ENCODE measurements at places on chromosomes 7 and 10.

- DNase-seq = no peak
Observed at GRCh38 chr10:90420637-90421318, 437.1 kb downstream of the HTR7 start.

DNA sequence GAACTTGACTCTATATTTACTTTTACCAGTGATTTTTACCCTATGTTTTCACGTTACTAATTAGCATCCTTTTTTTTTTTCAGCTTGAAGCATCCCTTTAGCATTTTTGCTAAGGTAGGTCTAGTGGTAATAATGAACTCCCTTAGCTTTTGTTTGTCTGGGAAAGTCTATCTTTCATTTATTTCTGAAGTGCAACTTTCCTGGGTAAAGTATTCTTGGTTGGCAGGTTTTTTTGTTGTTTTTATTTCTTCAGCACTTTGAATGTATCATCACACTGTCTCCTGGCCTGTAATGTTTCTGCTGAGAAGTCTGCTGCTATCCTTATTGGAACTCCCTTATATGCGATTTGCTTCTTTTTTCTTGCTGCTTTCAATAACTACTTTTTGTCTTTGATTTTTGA lies 149.7 kb upstream of the HPS1 start:
- DNase-seq = no peak

GRCh38 chr10:69789164-69789576 lies 12.5 kb upstream of the COL13A1 start:
- no peak for DNase-seq

GRCh38 chr10:64534616-64535015 lies 1013.4 kb downstream of the REEP3 start:
- no peak for DNase-seq

DNA sequence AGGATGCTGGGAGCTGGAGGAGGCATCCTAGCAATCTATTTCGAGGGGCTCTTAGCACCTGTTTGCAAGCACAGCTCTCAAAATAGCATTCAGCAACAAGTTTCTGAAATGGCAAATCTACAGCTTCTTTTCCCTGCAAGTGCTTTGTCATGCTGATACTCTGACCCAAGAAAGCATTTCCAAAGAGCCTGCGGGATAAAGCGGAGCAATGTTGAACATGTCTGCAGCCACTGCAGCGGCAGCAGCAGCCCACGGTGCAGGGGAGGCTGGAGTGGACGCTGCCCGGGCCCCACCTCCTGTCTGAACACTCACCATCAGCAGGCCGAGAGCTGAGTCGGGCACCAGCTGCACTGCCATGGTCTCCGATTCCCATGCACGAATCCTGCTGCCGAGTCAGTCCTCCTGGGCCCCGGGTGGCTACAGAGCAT lies 964 bp downstream of the FRMD4A start:
- DNase-seq = no peak

DNA sequence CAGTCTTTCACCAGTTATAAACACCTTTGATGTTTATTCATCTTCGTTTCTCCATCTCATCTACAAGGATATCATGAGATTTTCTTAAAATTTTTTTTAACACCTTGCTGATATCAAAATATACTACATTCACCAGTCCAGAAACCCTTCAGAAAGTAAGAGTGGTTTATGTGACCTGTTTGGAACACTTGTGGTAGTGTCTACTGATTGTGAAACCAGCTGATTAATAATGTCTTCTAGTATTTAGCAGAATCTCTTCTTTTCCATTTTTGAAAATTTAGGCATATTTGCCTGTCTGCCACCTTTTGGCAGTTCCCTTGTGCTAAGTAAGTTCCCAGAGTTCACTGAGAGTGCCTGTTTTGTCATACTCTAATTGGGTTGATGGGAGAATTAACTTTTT lies 18.5 kb downstream of the DLD start:
- no peak for DNase-seq

DNA sequence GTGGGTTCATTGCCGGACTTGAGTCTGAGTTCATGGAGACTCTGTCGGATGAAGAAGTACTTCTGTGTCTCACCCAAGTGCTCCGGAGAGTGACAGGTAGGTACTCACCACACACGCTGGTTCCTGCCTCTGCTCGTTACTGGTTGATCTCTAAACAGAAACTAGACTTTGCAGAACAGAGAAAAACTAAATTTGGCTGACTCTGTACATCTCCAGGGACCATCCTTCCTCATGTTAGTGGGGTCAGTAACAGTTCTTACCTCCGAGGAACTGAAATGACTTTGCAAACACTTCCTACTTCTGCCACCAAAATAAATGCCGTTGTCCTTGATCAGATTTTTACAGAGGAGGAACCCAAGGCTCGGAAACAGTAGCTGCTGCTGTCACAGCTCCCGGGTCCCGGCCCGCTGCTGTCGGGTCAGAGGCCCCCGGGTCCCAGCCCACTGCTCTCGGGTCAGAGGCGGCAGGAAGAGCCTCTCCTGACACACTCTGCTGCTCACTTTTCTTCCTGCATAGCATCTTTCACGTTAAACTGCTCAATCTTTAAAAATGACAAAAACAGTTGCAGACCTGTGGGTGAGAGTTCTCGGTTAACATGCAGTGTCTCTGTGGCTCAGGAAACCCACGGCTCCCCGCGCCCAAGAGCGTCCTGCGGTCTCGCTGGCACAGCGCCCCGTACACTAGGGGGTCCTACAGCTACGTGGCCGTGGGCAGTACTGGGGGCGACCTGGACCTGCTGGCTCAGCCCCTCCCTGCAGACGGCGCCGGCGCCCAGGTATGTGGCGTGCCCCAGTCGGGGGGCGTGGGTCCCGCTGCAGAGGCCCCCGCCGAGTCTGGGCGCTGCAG lies 4.8 kb upstream of the MTG1 start:
- DNase-seq = no peak

DNA sequence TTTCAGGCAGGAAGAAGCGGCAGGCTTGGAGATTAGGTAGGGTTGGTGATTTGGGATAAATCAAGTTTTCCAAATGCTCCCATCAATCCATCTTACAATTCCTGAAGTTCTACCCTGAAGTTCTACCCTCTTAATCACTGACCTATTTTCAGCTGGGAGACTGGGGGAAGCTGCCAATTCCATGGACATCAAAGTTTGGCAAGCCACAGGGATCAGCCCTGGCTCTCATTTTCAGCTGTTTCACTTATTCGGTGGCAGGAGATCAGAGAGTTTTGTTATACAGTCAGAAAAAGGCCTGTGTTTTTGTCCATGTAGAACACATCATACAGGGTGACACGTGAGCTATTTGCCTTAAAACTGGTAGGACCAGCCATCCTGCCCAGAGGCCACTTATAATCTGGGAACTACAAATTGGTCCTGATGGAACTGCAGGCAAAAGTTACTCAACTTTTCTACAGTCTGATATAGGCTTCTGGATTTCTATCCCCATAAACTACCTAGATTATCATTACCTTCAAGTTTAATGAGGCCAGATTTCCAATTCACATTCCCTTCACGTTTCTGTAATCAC lies 112.9 kb upstream of the ZNF746 start:
- no peak for DNase-seq

DNA sequence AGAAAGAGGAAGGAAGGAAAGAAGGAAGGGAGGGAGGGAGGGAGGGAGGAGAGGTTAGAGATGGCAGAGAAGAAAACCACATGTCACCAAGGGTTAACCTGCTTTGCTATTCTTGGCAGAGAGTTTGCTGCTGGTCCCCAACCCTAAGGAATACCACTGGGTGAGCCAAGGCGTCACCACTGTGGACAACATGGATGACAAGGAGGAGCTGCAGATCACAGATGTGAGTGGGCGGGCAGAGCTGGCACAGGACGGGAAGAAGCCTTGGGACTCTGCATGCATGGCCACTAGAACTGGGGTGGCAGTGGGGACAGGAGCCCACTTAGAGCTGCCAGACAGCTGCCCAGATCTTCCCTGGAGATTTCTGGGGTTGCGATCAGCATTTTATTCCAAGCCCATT lies 17.2 kb upstream of the MYH16 start:
- DNase-seq = no peak

DNA sequence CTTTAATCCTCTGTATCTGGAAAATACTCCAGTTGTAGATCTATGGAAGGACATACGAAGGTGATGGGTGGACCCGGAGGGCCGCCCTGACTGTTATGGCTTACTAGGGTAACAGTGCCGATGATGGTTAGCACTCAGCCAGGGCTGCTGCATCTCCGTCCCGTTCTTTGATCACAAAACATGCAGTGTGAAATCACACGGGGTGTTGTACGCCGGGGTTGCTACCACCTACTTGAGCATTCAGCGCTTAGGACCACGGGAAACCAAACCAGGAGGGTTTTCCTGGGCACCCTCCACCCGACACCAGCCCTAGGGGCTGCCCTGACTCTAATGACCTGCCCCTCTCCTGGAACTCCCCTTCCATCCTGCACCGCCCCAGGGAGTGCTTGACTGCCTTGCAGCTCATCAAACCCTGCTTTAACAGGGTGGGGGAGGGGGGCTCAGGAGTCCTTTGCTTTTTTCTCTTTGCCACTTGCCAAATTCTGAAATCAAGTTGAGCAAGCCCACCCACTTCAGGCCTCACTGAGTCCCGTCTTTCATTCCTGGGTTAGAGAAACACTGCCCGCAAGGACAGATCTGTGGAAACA lies 20.4 kb downstream of the ZNF775 start:
- no peak for DNase-seq

DNA sequence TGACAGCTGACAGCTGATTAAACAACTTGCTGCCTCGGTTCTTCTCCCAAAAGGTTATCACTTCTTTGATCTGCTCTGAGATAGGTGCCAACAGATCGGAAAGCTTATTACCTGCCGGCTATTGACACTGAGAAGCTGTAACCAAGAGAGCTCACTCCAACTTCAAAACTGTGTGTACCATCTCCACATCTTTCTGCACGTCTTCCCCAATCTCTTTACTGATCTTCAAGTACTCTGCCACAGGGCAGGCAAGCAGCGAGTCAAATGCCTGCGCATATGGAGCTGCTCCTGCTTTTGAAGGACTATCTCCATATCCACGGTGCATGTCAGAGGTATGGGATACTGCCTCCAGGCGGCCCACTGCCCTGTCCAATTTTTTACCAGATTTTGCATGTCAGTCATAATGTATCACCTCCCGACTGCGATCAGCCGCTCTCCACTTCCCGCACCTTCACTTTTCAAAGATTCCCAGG lies 352 bp upstream of the ZNF485 start:
- no peak for DNase-seq

GRCh38 chr7:139775829-139776266 lies 1.9 kb downstream of the HIPK2 start:
- DNase-seq = peak; percentile 35

DNA sequence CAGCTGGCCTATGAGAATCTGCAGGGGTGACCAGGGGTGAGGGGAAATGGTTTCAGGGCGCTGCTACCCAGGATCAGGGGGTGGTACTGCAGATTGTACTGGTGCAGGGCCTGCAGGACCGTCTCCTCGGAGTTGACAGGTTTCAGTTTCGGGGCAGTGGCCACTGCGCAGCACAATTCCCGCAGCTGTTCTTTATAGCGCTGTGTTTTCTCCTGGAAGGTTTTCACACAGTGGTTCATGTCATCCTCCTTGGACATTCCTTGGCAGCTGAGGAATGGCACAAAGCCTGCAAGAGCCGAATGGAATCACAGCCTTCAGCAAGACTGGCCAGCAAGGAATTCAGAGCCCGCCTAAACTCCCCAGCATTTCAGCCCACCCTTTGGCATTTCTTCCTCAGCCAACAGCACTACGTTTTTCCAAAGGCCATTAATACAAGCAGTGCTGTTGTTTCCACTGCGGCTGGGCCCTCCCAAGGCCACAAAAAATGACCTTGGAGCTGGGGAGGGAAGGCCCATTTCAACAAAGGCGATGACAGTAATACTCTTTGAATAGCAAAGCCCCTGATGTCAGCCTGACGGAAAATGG lies 44.9 kb downstream of the PNLIPRP2 start:
- DNase-seq = no peak

- no peak for DNase-seq
Observed at GRCh38 chr7:20301311-20301939, 29.3 kb upstream of the ITGB8 start.

DNA sequence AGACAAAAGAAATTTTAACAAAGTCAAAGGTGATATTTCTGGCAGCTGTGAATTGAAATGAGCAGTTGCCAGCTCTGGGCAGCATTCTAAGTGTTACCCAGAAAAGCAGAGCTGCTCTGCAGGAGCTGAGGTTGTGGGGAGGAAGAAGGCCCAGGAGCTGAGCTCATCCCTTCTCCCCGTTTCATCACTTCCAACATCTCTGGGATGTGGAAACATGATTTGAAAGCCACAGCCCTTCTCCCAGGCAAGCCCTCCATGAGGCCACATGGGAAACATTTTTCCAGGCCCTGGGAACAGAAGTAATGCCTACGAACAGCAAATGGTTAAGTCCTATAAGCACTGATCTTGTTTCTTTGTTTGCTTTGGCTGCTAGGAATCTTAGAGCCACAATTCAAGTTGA lies 10.9 kb upstream of the DMBT1 start:
- no peak for DNase-seq

DNA sequence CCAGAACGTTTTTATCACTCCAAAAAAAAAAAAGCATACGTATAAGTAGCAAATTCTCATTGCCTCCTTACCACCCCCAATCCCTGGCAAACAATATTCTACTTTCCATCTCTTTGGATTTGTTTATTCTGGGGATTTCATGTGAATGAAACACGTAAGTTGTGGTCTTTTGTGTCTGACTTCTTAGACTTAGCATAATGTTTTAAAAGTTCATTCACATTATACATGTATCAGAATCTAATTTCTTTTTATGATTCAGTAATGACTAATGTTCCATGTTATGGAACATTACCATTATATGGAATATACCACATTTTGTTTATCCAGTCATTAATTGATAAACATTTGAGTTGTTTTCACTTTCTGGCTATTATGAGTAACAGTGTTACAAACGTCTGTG lies 12.5 kb upstream of the KLHL7 start:
- no peak for DNase-seq

DNA sequence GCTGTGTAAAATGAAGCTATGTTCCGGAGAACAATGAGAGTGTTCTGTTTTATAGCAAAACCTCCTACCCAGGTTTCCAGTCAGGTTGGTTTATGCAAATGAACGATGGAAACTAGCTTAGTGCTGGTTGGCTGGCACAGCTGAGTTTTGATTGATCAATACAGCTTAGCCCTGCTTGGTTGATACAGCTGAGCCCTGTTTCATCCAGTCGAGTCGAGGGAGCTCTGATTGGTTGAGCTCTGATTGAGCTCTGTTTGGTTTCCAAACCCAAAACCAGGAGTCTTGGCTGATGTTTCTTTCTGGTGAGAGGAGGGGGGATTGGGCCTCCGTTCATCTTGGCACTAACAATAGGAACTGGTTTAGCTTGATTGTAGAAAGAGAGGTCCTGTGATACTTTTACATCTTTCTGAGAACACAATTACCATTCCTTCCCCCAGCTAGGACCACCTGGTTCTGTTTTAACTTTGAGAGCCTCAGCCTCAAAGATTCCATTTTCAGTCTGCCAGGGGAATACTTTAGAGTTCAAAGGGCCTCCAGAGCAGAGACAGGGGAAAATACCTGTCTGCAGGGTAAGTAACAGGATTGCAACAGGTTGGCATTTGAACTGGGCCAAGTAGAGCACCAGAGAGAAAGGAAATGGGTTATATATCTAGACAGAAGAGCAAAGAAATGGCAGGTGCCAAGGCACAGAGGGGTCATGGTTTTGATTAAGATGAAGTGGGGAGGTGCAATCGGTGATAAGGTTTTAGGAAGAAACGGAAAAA lies 210.9 kb downstream of the GRM8 start:
- DNase-seq = no peak

GRCh38 chr10:117421985-117422384 lies 46.7 kb upstream of the PDZD8 start:
- no peak for DNase-seq
